ENCODE measurements at places on chromosomes 1 and 21.
A peak's percentile ranks its signal among the peaks of the same experiment; 100 is the strongest.

DNA sequence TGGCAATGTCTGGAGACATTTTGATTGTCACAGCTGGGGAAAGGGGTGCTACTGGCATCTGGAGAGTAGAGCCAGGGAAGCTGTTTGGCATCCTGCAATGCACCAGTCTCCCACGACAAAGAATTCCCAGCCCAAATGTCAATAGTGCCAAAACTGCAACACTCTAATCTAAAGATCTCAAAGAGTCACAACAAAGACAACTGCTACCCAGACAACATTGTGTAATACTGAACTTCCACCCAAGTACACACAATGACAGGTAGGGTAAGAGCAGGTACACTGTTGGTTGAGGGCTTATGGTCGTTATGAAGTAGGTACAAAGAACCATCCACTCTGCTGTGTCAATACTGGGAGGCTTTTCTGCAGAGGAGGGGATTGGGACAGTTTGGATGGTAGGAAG lies 8.2 kb upstream of the TMEM51 start:
- no peak for DNase-seq

DNA sequence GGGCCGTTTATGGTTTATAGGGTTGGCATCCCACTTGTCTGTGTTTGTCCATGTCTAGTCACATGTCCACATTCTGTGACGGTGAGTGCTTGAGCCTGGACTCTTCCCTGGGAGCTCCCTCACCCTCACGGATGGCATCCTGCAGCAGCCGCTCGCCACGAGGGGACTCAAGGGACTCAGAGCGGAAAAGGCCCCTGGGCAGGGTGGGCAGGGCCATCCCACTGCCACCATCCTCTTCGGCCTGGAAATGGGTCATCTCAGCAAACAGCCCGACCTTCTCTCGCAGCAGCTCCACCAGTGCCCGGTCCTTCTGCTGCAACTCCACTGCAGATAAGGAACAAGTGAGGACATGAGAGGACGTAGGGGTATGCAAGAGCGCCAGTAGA lies 11.1 kb downstream of the RXFP4 start:
- no peak for DNase-seq

DNA sequence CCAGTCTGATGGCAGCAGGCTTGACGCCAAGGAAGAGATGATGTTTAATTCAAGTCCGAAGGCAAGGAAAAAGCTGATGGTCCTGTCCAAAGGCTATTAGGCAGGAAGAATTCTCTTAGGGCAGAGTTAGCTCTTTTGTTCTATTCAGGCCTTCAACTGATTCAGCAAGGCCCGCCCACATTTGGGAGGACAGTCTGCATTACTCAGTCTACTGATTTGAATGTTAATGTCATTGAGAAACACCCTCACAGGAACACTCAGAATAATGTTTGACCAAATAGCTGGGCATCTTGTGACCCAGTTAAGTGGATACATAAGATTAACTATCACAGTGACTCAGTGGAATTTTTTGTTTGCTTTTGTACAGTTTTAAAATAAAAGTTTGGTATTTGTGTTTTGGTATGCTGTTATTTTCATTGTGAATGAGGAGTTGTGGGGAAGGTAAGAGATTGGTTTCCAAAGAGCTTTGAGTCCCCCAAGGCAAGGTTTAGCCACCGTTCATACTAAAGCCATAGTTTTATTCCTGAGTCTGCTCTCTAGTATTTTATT lies 1.7 kb upstream of the ZNF691 start:
- no peak for DNase-seq

GRCh38 chr1:58585166-58585565 lies 8.1 kb upstream of the TACSTD2 start:
- DNase-seq = no peak

DNA sequence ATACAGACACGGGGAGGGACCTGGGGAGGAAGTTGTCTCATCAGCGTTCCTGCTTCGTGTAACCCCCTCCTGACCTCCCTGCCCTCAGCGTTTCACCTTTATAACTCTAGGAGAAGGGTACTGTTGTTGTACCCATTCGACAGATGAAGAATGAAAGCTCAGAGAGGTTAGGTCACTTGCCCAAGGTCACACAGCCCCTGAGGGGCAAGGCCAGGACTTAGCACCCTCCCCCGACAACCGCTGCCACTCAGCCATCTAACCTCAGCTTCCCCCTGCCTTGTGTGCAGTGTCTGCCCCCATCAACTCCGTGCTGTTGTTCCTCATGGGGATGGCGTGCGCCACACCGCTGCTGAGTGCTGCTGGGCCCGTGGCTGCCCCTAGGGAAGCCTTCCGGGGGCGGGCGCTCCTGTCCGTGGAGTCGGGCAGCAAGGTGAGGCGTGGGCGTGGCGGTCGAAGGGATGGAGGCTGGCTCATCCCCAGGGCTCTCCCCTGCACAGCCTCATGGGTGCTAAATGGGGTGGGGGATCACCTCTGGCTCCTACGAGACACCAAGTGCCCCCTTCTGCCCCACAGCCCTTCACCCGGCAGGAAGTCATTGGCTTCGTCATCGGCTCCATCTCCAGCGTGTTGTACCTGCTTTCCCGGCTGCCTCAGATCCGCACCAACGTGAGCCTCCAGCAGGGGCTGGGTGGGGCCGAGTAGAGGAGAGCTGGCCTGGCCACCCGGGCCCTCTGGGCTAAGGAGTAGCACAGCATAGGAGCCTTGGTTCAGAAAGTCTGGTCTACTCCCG lies 14.0 kb downstream of the SLC66A1 start:
- no peak for DNase-seq

DNA sequence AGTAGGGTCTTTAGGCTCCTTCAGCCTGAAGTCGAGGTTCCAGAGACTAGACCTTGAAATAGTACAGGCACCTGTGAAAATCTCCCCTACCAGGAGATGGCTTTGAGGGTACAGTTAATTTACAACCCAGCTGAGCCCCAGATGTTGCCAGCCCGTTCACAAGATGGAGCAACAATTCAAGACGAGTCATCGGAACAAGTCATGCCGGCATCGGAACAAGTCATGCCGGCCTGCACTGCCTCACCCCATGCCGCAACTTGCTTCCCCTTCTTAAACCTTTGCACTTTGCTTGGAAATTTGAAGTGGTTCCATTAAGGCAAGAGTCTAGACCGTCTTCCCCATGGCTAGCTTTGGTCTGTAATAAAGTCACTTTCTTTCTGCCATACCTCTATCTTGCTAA lies 16.0 kb downstream of the HHAT start:
- DNase-seq = no peak

DNA sequence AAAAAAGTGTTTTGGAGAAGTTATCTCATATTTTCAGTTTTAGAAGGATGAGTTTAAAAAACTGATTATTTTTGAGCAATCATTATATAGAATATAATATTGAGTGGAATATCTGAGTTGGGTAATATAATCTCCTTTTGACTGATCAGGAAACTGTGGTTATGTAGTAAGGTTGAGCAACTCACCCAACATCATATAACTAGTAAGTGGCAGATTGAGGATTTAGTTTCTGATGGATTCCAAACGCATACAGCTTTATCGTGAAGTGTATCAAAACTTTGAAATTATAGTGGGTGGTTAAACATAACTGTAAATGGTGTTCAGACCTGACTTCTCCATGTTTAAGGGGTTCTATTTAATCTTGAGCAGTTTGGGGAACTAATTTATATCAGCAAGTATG lies 98.6 kb downstream of the OLFM3 start:
- no peak for DNase-seq

DNA sequence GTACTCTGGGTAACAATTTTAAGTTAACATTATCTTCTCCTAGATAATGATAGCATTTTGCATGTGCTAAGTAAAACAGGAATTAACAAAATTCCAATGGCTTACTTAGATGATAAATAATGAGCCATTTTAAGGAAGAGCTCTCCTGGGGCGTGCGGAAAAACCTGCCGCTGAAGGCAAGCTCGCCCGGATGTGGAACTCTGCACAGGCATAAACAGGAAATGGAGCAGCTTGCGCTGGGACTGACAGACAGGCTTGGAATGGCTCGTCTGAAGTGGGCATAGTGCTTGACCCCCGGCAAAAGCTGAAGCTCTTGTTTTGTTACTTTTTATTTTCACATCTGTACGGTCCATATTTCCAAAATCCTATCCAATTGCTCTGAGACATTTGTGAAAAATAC lies 169.2 kb downstream of the ZNF281 start:
- no peak for DNase-seq

DNA sequence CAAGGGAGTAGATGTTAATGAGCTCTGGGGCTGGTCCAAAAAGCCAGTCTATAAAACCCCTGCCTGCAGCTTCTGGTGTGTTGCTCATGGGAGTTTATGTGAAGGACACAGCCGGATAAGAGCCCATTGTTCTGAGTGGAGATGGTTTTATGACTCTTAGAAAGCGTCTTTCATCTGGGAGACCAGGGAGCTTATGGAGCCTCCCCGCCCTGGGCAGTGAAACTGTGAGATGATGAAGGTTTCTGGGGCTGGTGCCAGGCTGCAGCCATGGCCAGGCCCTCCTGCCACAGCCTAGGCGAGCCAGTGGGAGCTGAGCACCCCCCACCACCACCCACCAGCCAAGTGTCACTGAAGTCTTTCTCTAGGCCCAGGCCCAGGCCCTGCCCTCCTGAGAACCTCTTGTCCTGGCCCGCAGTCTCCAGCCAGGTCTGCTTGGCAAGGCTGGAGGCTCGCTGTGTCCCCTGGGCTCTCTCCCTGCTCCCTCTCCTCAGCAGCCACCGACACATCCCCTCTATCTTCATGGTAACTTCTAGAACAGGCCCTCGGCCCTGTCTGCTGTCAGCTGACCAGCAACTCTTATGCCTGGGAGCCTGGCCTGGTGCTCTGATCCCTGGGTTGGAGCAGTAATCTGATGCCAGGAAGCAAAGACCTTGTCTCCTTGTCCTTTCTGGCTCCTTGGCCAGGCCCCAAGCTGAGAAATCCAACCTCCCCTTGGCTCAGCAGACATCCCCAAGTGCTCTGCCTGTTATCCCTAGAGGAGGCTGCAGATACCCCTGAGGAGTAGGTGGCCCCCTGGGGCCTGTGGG lies 7.6 kb upstream of the ARHGEF10L start:
- peak; percentile 48 for DNase-seq

- DNase-seq = no peak
These were observed 65.0 kb downstream of the KIRREL1 start for GRCh38 chr1:158058237-158058985.

DNA sequence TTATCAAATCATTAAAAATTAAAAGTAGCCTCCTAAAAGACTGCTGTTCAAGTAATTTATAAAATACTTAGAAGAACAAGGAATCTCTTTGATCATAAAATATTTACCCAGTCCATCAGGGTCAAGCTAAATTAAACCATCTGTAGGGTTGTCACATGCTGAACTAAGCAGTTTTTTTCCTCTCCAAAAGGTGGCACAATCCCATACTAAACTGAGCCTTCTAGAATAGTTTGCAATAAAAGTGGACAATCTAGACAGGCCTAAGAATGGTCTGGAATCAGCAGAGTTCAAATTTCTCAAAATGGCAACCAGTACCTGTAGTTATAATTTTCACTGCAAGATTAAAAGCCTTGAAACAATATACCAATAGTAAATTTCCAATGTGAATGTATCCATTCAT lies 194.8 kb downstream of the EIF4G3 start:
- no peak for DNase-seq

GRCh38 chr21:42694751-42695696 lies 41.6 kb downstream of the PDE9A start:
- DNase-seq = no peak

DNA sequence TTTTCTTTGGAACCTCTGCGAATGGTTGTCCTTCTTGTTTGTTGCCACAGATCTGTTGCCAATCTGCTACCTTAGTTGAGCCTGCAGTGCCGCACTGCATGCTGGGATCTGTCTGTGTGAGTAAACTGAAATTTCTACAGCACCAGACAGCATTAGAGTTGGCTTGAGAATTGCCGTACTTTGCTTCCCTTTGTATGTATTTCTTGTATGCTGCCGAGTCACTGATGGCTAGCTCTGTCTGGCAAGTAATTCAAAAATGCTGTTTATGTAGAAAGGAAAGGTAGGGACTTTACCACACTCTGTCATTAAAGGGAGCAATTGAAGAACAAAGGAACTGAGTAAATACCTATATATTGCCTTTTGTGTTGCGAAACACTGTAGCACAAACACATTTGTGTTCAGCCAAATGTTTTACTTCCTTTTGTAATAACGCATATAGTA lies 857.4 kb downstream of the USP25 start:
- peak; percentile 33 for DNase-seq

DNA sequence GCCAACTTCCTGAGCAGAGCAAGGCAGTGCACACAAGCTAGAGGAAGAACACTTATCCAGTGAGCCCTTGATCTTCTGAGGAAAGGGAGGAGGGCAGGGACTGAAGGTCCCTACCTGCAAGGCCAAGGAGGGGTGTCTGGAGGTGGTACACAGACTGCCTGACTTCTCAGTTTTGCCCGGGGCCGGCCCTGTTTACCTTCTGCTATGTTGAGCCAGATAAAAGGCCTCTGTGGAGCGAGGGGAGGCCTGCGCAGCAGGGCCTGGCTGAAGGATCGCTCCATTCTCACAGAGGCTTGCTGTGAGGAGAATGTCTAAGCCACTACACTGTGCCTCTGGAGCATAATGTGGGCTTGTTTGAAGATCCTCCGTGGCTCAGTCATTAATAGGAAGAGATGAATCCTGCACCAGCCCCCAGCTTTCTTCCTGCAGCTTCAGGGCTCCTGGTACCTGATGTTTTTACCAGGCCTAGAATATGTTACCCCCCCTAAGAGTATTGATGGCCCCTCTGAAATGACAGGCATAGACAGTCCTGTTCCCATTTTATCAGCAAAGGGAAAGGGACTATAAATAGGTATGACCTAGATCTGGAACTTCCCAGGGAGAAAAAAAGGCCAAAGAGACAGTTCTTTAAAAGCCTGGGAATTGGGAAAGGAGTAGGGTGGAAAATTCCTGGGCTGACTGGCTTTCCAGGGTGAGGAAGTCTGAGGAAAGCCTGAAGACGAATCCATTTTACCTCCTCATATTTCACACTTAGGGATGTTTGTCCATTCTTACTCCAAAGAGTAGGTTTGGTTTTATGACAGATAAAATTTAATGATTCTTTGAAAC lies 4.7 kb downstream of the POGK start:
- no peak for DNase-seq

GRCh38 chr1:97123717-97124431 lies 402.3 kb downstream of the PTBP2 start:
- DNase-seq = no peak

GRCh38 chr1:13505020-13505419 lies 8.8 kb downstream of the LRRC38 start:
- no peak for DNase-seq

GRCh38 chr1:27478098-27478497 lies 11.9 kb downstream of the WASF2 start:
- DNase-seq = no peak

GRCh38 chr1:3060601-3061551 lies 8.1 kb upstream of the PRDM16 start:
- peak; percentile 23 for DNase-seq

DNA sequence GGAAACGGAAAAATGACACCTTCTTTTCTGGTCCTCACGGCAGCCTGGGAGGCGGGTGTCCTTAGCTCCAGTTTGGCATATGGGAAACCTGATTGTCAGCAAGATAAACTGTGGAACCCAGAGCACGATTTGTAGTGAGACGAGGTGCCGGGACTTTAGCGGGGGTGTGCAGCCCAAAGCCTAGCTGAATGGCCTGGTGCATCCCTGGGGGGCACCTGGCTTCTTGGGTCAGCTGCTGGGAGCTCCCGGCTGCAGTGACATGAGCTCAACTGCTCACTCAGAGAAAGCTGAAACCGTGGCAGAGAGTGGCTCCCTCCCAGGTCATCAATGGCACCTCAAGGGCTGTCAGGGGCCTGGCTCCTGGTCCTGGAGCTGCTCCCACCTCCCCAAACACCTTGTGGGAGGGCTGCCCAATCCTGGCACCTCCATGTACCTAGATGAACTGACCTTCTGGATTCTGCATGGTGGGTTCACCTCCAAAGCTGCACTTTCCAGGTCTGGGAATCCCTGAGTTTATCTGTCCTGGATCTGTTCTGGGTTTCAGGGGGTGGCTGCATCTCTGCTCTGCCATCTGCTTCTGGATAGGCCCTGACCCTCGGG lies 260.5 kb downstream of the MATN1 start:
- no peak for DNase-seq

All from left hindlimb (tissue), 1 donor.